ENCODE measurements at places on chromosomes 6 and 20.

GRCh38 chr20:43537921-43538877, 20.6 kb upstream of the SGK2 start:
- DNase-seq: no peak

GRCh38 chr6:67467341-67467740, 1167.7 kb upstream of the ADGRB3 start:
- no peak for DNase-seq

DNA sequence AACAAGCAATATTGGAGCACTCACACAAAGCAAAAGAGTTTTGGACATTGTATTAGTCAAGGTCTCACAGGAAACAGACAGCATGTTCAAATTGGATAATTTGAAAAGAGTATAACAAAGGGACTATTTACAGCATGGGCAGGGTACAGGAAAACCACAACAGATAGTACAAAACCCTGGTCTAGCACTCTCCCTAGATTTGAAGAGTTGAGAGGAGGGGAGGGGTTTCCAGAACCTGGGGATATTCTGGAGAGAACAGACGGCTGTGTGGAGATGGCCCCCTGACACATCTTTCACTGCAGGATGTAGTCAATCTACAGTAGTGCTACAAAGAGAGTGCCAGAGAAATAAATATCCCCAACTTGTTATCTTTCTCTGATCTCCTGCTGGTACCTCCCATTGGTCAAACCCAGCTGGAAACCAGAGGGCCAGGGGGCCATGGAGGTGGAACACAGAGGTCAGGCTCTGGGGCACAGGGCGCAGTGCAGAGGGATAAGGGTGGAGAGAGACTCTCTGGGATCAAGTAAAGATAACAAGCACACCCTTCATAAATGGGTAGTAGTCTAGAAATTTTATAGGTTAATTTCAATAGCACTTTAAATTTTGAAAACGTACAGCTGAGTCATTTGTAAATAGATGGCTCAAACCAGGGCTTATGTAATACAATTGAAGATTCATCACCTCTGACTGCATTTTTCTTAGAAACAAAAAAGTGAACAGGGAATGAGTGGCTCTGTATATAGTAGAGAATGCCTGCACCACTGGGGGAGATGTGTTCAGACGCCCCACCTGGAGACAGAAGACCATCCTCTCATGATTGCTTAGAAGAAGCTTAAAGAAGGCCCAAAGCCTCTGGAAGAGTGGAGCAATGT, 25.7 kb downstream of the RCAN2 start:
- no peak for DNase-seq

DNA sequence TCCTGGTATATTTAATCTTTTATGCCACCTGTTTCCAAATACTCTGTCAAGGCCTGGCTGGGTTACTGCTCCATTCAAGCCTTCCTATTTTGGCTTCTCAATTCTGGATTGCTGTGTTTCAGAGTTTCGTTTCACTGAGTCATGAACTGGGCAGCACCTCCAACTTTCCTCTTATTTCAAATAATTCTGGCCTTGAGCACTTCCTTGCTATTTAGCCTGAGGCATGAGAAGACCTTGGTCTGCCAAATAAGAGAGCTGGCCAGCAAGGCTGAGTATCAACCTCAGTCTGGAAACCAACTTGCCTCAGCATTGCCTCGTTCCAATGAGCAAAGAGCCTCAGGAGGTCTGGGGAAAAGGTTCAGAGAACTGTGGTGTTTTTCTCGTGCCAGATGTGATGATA, 66.6 kb downstream of the TNFAIP3 start:
- DNase-seq: no peak

GRCh38 chr6:150874179-150874578, 8.7 kb downstream of the MTHFD1L start:
- no peak for DNase-seq

GRCh38 chr6:125944434-125944816, 12.1 kb upstream of the HINT3 start:
- DNase-seq: no peak

- no peak for DNase-seq
These were observed 215.0 kb upstream of the MARCKS start for GRCh38 chr6:113642001-113642713.

DNA sequence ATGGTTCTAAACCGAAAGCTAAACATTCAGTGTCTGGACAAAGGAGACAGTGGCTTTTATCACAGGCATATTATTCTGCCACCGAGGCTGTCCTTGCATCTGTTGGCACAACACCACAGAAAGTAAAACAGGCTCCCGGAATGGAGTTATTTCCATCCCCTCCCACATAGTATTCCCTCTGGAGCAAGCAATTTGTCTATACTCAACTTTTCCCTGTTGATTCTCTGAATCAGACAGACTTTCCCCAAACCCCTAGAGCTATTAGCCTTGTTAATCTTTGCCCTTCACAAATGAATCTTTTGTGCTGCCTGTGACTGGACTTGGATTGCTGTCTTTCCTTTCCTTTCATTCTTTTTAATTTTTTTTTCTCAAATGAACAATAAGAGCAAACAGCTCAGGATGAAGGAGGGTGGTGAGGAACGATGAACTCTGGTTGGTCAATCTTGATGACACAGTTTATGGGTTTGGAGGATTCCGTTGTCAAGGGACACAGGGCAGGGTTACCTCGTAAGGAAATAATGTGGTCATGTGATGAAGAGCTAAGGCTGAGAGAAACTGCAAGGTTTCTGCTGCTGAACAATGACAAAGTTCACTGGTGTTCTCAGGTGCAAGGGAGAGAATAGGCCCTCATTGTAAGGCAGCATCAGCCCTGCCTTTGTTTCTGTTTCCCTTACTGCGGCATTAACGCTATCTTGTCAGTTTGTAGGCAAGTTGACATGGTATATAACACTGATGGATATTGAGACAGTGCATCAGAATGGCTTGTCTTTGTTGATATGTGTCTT, 275.0 kb upstream of the BMP2 start:
- no peak for DNase-seq

DNA sequence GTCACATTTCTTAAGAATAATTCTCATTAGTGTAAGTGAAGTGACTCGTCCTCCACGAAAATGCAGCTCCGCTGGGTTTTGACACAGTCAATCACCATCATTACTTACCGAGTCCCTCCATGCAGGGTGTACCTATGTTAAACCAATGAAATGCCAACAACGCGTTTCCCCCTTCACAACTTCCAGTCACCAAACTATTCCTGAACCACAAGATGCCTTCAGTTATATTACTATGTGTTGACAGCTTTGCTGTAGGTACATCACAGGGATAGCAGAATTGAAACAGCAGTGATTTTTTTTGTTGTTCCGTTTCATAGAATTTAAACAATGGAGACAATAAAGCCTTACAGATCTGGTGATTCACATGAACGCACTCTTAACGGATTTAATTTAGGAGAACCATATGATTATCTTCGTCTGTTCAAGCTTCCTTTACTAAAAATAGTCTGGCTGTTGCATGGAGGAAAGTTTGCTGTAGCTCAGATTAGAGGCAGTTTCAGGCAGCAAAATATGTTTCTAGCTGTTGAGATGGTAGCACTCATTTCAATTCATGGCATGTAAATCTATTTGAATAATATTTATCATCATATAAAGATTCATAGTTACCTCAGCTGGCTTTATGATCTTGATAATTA, 652.8 kb downstream of the PRKN start:
- no peak for DNase-seq

DNA sequence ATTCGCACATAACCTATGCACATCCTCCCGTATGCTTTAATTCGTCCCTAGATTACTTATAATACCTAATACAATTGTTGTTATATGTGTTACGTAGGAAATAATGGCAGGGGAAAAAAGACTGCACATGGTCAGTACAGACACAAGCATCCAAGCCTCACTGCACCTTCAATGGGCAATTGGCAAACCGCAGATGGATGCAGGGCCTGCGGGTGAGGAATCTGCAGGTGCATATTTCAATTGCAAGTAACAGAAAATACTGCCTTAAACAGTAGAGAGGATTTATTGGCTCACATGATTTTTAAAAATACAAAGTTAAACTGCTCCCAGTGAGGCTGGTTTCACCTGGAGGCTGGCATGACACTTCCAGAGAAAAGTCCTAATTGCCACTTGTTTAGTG, 142.1 kb upstream of the MLN start:
- DNase-seq: no peak

- no peak for DNase-seq
These were observed 55.3 kb downstream of the BMP6 start for GRCh38 chr6:7781240-7781639.

DNA sequence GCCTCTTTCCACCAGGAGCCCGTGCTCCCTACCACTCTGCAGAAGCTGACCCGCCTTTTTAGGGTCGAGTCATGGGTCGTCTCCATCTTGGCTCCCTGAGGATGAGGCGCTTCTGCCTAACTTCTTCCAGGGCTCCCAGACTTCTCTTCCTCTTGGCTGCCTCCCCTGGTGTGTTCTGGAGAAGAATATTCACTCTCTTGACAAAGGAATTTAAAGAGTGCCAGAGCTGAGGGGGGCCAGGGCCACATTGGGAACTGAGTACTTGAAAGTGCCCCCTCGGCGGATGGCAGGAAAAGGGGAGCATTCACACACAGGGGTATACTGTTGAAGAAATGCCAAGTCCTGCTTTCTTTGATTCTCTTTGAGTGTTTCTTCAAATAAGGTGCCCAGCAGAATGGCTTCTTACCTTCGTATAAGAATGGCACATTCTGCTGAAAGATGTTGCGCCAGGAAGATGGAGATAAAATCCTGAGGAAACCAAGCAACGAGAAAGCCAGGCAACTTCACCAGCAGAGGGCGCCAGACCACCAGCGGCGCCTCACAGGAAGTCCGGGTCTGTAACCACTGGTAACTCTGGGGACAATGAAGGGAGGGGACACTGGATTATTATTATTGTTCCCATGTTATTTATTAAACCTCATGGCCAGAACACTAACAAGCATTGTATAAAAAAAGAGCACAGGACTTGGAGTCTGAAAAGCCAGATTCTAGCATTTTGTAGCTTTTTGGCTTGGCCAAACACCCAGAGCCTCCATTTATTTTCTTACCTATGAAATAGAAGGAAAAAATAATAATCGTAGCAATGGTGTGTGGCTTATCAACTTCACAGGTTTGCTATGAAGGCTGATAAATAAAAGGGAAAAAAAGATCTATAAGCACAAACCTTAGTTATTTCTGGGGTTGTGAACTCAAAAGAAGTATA, 176.7 kb downstream of the HACE1 start:
- DNase-seq: peak; percentile 28

- no peak for DNase-seq
These were observed 125.7 kb upstream of the HDAC2 start for GRCh38 chr6:114096561-114097172.

DNA sequence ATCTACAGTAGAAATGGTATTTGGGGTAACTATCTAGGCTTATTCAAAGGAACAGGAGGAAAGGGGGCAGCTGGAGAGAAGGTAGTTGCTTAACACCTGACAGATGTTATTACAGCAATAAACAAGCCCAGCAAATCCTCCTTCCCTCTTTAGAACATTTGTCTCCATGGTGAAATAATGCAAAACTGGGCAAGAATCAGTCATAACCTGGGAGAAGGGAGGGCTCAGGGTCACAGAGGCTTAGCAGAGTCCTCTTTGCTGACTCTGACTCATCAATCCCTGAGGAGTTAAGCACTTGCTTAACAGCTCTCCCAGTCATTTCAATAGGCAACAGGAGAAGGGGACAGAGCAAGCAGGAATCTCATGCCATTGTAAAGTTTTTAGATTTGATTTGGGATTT, 230.3 kb downstream of the IBTK start:
- DNase-seq: no peak

DNA sequence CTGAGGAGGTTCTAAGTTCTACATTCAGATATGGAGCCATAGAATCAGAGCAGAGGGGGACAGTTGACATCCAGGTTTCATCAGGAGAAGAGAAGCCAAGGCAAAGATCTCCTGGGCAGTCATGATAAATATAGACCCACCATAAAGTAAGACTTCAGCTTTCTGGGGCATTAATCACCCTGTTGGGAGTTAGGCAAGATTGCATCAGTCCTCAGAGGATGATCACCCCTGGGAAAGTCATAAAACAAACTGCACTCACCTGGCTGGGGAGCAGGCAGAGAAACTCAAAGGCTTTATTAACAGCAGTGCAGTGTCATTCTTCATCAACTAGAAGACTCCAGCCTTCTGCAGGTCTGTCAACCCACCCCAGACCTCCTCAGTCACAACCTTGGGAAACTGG, 301.3 kb upstream of the JARID2 start:
- DNase-seq: no peak

- DNase-seq: no peak
These were observed 149.7 kb downstream of the PRL start for GRCh38 chr6:22146931-22147701.

DNA sequence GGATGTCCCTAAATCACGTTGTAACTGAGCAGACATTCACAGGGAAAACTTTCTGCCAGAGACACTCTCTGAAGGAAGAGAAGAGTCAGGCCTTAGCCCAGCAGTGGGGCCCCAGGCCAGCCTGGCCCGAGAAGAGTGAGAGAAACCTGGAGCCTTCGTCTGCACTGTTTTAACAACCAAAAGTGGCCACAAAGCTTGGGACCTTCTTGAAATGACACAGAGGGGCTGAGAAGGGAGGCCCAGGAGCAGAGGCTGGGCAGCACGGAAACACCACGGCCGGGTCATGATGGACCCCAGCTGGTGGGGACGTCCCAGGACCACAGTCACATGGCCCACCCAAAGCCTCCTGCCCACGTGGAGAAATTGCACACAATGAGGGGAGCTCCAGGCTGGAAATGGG, 126.8 kb upstream of the THBS2 start:
- no peak for DNase-seq

DNA sequence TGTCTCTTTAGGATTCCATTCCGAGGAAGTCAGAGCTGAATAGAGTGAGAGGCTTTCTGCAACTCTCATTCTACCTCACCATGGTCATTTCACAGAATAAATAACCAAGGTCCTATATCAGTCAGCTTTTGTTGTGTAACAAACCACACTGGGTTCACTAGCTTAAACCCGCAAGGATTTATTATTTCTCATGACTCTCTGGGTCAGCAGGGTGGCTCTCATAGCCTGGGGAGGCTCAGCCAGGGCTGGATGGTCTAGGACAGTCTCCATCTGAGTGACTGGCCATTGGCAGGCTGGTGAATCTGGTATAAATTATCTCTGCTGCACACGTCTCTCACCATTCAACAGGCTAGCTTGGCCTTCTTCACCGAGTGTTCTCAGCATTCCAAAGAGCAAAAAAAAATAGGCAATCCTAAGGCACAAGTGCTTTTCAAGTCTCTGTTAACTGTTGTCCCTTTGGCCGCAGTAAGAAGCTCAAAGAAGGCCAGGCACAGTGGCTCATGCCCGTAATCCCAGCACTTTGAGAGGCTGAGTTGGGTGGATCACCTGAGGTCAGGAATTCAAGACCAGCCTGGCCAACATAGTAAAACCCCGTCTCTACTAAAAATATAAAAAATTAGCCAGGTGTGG, 39.7 kb downstream of the ISM1 start:
- DNase-seq: no peak

- DNase-seq: no peak
These were observed 92.1 kb downstream of the SYNJ2 start for GRCh38 chr6:158073776-158074175.

DNA sequence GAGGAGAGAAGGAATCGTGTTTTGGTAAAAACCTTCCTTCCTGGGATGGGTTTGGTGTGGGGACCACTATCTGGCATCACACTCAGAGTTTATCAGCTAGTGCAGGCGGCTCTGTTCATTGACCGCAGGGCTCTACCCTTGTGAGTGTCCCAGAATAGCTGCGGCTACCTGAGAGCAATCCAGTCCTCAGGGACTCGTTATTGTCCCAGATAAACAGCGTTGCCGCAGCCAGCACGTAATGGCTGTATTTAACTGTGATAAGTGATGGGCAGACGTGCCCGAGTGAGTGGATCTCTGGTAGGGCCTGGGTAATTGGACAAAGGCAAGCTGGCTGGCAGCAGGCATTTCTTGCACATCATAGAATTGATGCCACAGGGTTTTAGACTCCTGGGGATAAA, 163.3 kb downstream of the SOBP start:
- no peak for DNase-seq

GRCh38 chr20:32271620-32272019, 5.8 kb upstream of the KIF3B start:
- no peak for DNase-seq

Measured in stimulated activated CD4-positive, alpha-beta T cell treated with anti-CD3 and anti-CD28 coated beads, Interleukin-15, amount 100 ng/mL, for 1 hour (primary cell).